Activated T-helper 1 cell treated with anti-CD3 and anti-CD28 coated beads, Interleukin-2, amount 50 U/mL, for 16 hours (primary cell): ENCODE measurements at places on chromosomes 3 and 15.

DNA sequence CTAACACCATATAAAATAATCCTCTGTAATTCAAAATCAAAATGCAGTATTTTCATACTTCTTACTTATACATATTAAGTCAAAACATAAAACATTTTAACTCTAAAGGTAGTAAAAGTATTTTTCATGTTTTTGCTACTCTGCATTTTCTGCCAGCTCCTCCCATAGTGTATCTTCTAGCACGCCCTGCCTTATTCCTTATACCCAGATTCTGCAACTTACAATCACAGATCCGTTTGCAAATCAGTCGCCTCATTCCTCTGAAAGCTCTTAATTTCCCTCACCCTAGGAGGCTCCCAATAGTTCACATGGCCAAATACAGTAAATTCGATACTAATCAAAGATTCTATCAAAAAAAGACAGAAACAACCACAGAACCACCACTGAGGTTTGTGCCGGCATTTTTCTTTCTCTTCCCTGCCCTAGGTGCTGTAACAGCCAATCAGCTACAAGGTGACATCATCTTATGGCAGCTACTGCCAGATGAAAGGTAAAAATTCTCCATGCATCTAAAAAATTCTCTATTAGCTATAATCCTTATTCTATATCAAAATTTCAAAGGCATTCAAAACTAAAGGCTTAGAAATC is 72.9 kb downstream of the CLASP2 start:
- no peak for DNase-seq

DNA sequence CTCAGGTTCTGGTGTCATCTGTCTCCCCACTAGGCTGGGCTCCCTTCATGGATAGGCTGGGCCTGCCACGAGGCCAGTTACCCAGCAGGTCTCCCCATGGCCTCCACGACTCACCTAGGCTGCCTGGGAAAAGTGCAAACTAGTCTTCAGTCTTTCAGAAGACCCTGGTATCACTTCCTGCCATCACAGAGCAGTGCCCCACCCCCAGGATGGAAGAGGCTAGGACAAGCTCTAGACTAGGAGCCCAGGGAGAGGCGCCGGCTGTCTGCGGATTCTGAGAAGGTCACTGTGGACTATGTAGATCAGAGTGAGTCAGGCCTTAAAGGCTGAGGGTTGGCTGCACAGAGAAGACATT is 63.7 kb downstream of the CORO2B start:
- no peak for DNase-seq

DNA sequence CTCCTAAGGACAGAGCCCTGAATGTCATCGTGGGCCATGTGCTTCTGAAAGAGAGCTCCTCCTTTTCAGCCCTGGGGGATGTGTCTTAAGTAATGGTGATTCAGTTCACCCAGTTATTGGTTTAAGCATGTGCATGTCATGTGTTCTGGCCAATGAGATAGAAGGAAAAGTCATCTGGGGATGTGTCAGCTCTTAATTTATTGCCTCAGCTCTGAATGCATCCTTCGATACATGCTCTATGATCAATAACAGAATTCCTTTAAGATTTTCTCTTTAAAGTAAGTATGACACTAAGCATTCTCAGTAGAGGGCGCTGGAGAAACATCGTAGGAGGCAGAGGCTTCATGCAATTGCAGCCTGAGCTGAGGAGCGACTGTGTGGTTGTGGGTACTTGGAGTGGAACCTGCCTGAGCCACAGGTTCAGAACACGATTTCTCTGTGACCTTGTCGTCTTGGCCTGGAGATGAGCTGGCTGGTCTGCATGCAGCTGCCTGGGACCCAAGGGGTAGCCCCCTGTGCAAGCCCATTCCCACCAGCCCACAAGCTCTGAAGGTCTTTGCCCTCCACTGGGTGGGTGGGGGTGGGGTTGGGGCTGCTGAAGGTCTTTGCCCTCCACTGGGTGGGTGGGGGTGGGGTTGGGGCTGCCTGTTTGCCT is 69.5 kb downstream of the C3orf38 start:
- DNase-seq: no peak

DNA sequence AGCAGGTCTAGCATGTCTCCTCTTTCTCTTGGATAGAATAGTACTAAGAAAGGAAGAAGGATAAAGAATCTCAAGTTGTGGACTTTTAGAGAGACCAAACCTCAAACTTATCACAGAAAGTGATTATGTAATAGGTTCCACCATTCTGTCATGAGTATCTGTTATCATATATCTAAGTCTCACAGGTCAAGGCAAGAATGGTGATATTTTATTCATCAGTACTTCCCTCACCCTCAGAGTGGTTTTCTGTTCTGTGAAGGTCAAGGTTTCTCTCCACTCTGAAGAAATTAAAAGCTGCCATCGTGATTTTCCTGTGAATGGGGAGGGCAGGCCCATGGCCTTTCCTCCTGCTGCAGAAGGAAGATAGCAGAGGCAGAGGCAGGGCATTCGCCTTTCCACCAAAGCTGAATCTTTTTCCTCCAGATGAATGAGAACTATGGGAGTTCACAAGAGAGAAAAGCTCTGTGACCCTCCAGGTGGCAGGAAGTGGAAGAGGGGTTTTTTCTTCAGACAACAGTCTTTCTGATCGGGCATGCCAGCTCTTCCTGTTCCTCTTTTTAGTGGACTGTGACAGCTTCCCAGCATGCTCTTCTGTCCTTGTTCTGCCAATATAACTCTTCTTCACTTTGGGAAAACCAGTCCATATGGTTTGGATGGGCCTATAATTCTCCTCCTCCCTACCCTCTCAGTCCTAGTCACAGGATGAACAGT is 37.1 kb upstream of the CCK start:
- DNase-seq: no peak

GRCh38 chr3:16848007-16848406 is 36.7 kb upstream of the PLCL2 start:
- no peak for DNase-seq

DNA sequence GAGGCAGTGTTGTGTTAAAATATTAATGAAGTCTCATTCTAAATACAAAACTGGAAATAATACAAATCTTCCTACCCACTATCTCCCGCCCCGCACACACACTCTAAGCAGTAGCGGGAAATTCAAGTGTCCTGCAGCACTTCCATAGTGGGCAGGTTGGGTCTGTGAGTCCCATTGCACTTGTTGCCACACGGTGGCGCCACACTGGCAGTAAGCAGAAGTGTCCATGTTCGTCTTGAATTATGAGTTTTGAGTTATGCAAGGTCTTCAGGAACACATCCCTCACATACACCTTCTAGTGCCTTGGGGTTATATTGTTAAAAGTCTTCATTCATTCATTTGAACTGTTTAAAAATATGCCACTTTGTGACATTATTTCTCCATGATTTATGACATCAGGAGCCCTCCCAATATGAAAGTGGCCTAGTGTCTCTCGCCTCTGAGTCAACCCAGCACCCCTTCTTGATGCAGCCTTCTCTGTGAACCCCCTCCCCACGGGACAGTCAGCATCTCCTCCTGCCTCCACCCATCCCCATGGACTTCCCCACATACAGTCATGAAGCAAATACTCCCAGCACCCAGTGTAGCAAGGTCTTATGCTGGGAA is 17.6 kb upstream of the CCDC174 start:
- peak; percentile 15 for DNase-seq

DNA sequence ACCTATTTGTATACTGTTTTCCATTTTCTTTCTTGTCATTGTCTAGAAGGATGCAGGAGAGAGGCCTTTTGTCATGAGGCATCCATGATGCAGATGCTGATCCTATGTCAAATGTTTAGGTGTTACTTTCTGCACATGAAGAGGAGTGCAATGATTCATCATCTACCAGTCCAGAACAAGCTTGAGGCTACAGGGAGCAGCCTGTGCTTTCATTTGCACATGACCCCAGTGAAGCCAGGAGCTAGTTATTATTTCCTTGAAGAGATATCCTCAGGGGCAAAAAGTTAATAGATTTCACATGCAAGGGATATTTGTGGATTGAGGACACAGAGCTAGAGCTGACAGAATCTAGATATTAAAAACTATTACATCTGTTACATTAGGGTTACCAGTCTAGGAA is 204.4 kb upstream of the TGFBR2 start:
- DNase-seq: no peak
